ENCODE measurements at places on chromosomes 1 and 21.

DNA sequence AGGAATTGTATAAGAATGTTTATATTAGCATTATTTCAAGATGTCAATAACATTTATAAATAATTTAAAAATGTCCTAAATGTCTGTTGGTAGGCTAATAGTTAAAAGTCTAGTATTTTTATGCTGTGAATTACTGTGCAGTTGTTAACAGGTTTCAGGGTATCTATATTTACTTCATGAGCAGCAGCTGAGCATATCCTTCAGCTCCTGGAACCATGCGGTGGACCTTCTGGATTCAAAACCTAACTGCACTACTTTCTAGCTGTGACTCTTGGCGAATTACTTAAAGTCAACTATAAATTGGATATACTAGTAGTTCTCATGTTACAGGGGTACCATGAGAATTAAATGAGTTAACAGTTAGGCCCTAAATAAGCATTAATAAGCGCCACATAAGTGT lies 3.7 kb downstream of the CEP350 start:
- DNase-seq = no peak

- DNase-seq = no peak
Observed at GRCh38 chr1:57795886-57796285, 372.0 kb upstream of the DAB1 start.

- no peak for DNase-seq
Observed at GRCh38 chr1:172390301-172390682, 30.2 kb upstream of the C1orf105 start.

- no peak for DNase-seq
Observed at GRCh38 chr1:230292689-230293389, 133.3 kb downstream of the PGBD5 start.

DNA sequence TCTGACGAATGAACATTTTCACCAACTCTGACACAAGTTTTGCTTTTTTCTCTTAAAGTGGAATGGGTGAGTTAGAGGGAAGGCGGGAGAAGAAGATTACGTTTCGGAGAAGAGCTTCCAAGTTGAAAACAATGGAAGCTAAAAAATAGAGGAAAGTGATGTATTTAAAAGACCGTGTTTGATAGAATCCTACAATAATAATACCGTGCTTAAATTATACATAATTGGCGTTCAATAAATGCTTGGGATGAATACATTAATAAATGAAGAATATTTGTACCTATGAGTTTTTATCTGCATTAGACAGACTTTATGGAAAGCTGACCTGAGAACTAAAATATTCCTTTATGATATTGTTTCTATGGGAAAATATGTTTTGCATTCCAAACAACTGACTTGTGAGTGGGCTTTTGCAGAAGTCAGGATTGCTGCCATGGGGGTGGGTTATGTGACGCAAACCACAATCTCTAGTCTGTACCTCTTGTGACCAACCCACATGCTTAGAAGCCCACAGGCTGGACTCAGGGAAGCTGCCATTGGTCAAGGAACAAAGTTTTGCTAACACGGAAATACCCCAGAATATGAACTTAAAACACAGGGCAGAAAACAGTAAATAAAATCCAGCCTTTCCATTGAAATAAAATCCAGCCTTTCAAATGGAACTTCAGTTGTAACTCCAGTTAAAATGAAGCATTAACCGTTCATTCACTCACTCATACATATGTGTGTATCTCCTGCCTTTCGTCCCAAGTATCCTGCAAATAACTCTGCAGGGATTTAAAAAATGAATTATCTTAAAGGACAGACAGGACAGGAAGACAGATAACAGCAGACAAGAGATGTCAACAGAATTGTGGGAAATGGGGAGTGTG lies 21.3 kb upstream of the ATF3 start:
- no peak for DNase-seq

GRCh38 chr1:30525971-30526651 lies 197.3 kb downstream of the MATN1 start:
- DNase-seq = no peak

DNA sequence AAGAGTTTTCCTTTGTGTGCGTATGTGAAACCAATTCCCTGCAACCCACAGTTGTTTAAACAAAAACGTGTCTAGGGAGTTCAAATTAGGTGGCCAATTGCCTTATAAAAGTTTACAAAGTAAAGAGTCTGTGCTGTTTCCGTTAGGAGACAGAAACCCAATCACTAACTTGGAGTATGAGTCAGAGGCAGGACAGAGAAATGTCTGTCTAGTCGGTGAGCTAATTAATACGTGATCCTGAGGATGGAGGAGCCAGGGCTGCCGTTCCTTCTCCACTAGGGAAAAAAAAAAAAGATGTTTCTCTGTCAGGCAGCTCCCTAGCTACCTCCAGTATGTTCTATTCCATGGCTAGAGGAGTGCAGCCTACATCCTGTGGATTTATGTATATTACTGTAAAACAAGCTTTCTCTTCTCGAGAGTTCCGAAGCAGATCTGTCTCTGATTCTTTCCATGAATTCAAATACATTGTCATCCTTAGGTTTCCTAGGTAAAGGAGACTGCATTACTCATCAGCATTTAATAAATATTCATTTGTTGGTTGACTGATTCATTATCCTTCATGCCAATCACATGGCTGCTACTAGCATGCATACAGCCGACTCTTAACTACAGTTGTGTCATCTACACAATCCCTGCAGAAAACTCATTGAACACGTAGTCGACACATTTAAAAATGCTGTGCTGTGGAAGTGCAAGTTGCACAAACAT lies 430.6 kb downstream of the KIF26B start:
- no peak for DNase-seq

GRCh38 chr21:28464095-28464494 lies 528.6 kb downstream of the LTN1 start:
- DNase-seq = no peak

GRCh38 chr1:22710701-22711049 lies at the start of gene EPHB2:
EPHB2 (plus strand) TSS chr1:22710839; CDS start chr1:22710983, 144 bp downstream.
- DNase-seq = no peak

- no peak for DNase-seq
Observed at GRCh38 chr1:117093091-117093534, 28.4 kb downstream of the TRIM45 start.

- DNase-seq = no peak
Observed at GRCh38 chr1:205211839-205212536, 486 bp upstream of the DSTYK start.

- no peak for DNase-seq
Observed at GRCh38 chr1:23013657-23014056, 2.0 kb downstream of the TEX46 start.

GRCh38 chr1:224523676-224524075 lies 89.1 kb upstream of the WDR26 start:
- DNase-seq = no peak

- no peak for DNase-seq
Observed at GRCh38 chr1:245325922-245326795, 171.4 kb downstream of the KIF26B start.

- no peak for DNase-seq
Observed at GRCh38 chr1:109802136-109802900, 38.6 kb upstream of the EPS8L3 start.

DNA sequence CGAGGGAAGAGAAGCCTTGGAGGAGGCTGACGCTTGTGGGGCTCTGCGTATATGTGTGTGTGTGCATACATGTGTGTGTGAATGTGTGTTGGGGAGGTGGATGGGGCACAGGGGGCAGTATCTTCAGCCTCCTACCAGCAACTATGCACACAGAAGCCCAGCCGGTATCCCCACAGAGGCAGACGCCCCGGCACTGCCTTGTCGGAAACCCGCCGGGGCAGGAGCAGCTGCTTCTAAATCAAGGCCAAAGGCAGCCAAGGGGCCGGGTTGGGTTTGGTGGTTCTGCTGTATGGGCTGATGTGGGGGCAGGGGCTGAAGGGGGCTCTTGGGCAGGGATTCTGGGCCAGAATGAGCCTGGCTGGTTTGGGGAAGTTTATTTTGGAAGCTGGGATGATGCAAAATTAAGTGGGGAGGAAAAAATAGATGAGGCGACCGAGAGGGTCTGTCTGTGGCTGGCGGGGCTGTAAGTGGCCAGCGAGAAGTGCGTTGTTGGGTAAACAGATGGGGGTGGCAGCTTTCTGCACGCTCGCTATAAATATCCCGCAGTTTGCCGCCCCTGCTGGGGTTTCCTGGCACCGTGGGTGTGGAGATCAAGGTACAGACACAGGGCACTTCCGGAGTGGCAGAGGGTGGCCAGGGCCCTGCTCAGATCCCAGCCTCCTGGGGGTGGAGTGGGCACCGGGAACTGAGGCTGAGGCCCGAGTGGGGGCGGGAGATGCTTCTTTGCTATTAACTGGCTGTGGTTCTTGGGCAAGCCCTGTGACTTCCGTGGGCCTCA lies 11.0 kb upstream of the WNT4 start:
- DNase-seq = no peak

DNA sequence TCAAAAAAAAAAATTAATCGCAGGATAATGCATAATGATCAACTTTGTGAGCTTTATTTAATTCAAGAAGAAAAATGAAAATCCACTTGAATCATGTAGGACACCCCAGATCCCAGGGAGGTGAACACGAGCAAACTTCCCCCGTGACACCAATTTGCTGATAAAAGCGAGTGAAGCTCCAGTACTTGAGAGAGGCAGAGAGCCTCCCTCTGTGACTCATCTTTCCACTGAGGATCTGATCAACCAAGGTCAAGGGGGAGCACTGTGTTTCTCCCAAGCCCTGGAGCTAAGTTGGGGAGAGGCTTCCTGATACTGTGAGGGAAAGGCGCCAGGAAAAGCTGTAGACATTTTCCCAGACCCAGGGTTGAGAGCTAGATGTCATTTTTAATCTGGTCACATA lies 160.9 kb downstream of the SLC44A5 start:
- no peak for DNase-seq

- DNase-seq = no peak
Observed at GRCh38 chr1:96880626-96881025, 159.0 kb downstream of the PTBP2 start.

DNA sequence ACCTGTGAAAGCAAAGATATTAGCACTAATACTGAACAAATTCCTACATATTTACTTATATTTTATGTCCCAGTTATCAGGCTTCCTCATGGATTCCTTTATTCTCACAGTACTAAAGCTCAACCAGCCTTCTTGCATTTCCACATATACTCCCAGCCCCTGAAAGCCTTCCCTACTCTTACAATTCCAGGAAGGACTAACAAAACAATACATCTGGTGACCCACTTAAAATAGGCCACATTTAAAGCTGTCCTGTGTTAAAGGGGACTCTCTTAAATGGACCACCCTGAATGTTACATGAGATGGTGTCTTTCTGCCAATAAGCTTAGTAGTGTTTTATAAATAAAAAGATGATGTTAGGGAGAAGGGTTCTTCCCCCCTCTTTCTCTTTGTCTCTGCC lies 54.4 kb downstream of the NTMT2 start:
- no peak for DNase-seq

- DNase-seq = no peak
Observed at GRCh38 chr1:56952501-56952900, 13.3 kb downstream of the C8B start.

GRCh38 chr1:110174961-110175360 lies 24.7 kb downstream of the SLC6A17 start:
- DNase-seq = no peak

DNA sequence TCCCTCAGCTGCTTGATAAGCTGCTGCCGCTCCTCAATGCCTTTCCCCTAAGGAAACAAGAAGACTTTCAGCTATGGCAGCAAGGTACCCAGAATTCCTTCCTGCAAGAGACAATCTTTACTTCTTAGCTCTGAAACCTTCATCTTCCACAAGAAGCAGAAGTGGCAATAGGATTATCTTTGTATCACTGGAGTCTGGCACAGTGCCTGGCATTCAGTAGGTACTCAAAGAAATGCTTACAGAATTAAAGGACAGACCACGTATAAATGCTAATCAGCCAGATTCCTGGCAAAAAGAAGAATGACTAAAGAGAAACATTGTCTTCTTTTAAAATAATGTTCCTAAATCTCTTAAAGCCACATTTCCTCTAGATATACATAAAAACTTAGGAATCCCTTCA lies 43.7 kb downstream of the SLC27A3 start:
- no peak for DNase-seq

- DNase-seq = no peak
Observed at GRCh38 chr1:235632506-235633401, 16.8 kb downstream of the GNG4 start.

DNA sequence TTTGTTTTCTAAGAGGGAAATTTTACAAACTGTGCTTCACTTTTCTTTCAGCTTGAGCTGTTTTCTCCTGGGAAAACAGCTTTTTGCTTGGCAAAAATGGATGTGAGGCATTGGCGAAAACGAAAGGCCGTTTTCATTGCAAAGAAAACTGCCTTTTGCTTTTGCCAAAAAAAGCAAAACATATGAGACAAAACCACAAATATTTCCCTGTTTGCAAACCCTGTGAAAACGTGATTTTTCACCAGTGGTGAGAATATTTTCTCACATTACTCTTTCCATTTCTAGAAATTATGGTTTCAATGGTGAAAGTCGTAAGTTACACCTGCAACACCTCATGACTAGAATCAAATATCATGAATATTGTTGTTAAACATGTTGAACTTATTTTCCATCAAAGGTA lies 74.0 kb upstream of the ZBTB18 start:
- no peak for DNase-seq

Measured in naive thymus-derived CD4-positive, alpha-beta T cell (primary cell).